ENCODE measurements at places on chromosomes 4 and X. TPM values are rescaled to one million over a fixed set of nuclear protein-coding genes. Genes with fewer than 3 reads are reported as not detected.

UTP14A gene
- total RNA-seq, result 10.5 TPM

MSANTD1 gene
- total RNA-seq, result 0.19 TPM

SPATA18 gene
- 10.7 TPM for total RNA-seq

CCNA2 gene
- total RNA-seq, result 2.0 TPM

CT45A10 gene
- not detected for total RNA-seq

PRPS2 gene
- 113 TPM for total RNA-seq

SYNPO2 gene
- 15.6 TPM for total RNA-seq

SFRP2 gene
- total RNA-seq, result 6.9 TPM

ANKRD50 gene
- 26.4 TPM for total RNA-seq

ETDB gene
- total RNA-seq, result not detected

KLKB1 gene
- not detected for total RNA-seq

GLRA3 gene
- total RNA-seq, result 0.04 TPM

GAGE12H gene
- not detected for total RNA-seq

SPANXA2 gene
- total RNA-seq, result not detected

LDOC1 gene
- total RNA-seq, result 11.1 TPM

GAGE12F gene
- not detected for total RNA-seq

HS6ST2 gene
- total RNA-seq, result not detected

BMPR1B gene
- 1.3 TPM for total RNA-seq

INTS12 gene
- 21.8 TPM for total RNA-seq

MPP1 gene
- 11.2 TPM for total RNA-seq

GAGE12J gene
- not detected for total RNA-seq

LRCH2 gene
- total RNA-seq, result 0.84 TPM

CSN1S1 gene
- not detected for total RNA-seq

SPACA5 gene
- not detected for total RNA-seq

LARP7 gene
- total RNA-seq, result 37.7 TPM

RAB41 gene
- not detected for total RNA-seq

CT45A5 gene
- not detected for total RNA-seq

TLR2 gene
- 11.7 TPM for total RNA-seq

PRKG2 gene
- 1.7 TPM for total RNA-seq

USP17L15 gene
- not detected for total RNA-seq

JAKMIP1 gene
- not detected for total RNA-seq

GLRA2 gene
- total RNA-seq, result not detected

CHRDL1 gene
- total RNA-seq, result 6.9 TPM

GC gene
- total RNA-seq, result not detected

Data from lower leg skin (tissue), 4 donors.